ENCODE measurements at places on chromosomes 7 and 10.

- DNase-seq, result no peak
These were observed 38.8 kb upstream of the SHH start for GRCh38 chr7:155850766-155851678.

GRCh38 chr7:150947761-150948651 is 30.1 kb downstream of the KCNH2 start:
- no peak for DNase-seq

GRCh38 chr10:110916554-110917346 is 2.2 kb downstream of the BBIP1 start:
- no peak for DNase-seq

- no peak for DNase-seq
These were observed 202.5 kb upstream of the SHH start for GRCh38 chr7:156014808-156015207.

DNA sequence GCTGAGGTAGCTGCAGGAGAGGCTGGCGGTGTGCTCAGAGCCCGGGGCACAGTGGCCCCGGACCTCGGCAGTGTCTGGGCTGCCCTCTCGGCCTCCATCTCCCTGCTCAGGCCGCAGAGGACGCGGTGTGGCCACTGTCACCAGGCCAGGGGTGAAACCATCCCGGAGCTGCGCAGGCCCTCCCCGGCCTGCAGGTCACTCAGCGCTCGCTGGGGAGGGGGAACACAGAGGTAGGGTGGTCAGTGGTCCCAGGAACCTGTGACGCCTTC is 49.8 kb upstream of the DAGLB start:
- no peak for DNase-seq

DNA sequence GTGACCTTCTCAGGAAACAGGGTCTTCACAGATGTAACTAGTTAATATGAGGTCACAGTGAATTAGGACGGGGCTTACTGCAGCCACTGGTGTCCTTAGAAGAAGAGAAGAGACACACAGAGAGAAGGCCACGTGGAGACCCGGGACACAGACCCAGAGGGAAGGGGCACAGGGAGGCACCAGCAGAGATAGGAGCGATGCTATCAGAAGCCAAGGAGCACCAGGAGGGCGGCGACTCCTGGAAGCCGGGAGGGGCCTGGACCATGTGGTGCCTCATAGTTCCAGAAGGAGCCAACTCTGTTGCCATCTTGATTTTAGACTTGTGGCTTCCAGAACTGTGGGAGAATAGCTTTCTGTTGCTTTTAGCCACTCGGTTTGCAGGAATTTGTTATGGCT is 505.9 kb downstream of the TCERG1L start:
- no peak for DNase-seq

DNA sequence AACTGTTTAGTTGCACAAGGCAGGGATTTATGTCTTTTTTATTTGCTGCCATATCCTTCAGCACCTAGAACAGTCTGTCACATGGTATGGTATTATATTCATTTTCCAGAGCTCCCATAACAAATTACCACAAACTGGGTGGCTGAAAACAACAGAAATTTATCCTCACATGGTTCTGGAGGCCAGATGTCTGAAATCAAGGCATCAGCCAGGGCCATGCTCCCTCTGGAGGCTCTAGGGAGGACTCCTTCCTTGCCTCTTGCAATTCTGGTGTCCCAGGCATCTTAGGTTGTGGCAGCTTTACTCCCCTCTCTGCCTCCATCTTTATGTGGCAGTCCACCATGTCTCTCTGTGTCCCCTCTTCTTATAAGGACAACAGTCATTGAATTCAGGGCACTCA is 43.1 kb downstream of the MET start:
- DNase-seq, result no peak

DNA sequence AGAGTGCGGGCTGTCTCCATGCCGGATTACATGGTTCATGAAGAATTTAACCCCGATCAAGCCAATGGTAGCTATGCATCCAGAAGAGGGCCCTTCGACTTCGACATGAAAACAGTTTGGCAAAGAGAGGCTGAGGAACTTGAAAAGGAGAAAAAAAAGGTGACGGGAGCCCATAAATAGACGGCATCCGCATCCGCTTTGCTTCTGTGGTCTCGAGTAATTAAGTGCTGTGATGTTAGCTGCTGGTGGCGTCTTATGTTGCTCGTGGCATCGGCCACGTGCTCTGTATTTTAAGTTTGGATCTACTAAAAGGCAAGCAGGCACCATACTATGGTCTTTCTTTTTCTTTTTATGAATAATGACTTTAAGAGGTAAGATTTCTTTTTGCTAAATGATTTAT is 11.1 kb downstream of the C7orf57 start:
- no peak for DNase-seq

GRCh38 chr10:111392159-111392558 is 315.3 kb downstream of the ADRA2A start:
- DNase-seq, result no peak

DNA sequence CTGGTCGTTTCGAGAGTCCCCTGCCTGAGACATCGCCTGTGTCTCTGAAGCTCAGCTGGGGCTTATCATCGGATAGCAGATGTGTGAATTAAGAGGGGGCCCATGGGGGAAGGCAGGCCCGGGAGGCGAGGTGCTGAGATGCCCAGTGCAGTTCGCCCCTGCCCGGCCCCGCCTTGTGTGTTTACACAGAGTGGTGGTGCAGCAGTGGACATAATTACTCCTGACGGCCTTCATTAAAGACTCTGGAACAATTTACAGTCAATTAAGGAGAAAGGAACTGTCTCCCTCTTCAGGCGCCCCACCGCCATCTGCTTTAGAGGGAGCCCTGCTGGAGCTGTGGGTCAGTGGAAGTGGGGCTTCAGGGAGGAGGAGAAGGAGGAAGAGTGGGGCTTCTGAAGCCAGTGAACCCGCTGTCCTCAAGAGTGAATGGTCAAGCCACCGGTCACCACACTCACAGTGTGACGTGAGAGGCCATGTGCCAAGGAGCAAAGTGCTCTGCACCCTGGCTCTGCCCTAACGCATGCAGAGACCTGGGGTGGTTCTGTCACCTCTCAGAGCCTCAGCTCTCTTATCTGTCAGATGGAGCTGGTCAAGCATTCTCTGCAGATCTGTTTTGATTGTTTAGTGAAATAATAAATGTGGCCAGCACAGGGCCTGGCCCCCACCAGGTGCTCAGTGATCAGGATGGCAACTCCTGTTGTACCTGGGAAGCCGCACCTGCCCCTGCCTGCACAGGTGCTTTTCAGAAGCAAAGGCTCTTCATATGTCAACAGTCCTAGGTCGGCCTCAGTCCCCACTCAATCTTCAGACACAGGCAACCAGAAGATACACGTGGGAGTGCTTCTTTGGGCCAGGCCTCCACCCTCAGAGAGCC is 65.6 kb downstream of the CDH23 start:
- no peak for DNase-seq

DNA sequence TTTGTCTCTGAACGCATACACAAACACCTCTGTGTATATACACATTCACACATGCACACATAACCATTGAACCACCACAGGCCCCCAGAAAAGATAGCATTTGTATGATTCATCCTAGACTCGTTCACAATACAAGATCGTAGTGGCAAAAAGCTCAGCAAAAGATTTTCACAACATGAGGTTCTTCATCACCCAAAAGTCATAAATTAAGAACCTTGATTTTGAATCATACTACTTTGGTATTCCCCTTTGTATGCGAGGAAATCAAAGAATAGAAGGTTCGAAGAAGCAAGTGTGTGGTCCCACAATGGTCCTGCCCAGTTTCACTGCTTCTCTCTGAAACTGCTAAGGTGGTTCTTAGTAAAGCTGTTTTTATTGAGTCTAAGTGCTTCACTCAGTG is 200.7 kb downstream of the CELF2 start:
- peak; percentile 44 for DNase-seq

DNA sequence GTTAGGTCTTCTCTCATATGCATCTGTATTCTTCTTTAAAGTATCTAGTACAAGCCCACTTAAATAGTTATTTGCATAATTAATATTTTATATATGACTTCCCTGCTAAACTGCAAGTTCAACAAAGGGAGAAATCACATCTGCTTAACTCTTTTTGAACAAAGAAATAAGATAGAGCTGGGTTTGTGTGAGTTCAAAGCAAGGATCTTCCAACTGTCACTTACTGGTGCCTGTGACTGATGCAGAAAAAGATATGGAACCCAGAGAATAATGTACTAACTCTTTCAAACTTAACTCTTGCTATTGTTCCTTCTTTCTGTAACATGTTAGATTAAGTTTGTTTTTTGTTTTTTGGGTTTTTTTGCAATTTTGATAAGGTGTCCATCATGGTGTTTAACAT is 71.3 kb upstream of the SP4 start:
- DNase-seq, result no peak

DNA sequence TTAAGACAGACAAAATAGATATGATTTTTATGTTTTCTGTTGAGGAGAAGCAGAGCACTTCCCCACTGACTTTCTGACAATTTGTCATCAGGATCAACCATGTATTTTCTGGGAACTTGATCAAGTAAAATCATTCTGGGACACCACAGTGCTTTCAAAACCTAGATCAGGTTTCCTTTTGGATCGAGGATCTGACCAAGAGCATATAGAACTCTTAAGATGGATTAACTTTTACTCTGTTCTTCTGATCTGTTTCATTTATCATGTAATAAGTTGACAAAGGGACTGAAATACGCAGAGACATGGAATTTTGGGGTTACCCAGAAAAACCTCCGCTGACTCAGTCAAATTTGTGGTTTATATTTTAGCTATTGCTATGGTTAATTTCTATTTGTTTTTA is 136.0 kb upstream of the WNT16 start:
- no peak for DNase-seq

GRCh38 chr10:5953676-5954075 is 23.7 kb downstream of the IL15RA start:
- DNase-seq, result no peak

- no peak for DNase-seq
These were observed 49.9 kb upstream of the CUX1 start for GRCh38 chr7:101767544-101767943.

- no peak for DNase-seq
These were observed 20.8 kb upstream of the CDK1 start for GRCh38 chr10:60757420-60757895.

DNA sequence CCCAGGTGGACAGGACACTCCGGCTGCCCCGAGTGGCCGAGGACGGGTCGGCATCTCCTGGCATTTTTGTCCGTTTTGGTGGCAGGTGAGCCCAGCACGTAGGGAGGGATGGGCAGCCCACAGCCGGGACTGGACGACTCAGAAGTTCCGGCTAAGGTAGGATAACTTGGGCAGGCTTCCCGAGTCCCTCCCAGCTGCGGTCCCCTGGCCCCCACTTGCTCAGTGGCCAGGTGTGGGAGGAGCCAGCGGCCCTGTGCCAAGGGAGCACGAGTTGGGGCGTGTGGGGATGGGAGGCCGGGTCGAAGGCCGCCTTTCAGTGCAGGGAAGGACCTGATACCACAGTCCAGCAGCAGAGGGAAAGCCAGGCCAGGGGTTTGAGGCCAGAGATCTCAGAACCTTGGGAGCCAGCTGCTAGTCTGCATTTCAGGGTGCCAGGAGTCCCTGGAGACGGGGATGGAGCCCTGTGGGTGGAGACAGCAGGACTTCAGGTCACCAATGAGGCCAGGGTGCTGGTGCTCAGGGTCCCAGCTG is 58.5 kb downstream of the PWWP2B start:
- no peak for DNase-seq

GRCh38 chr7:47186316-47186715 is 395.6 kb downstream of the TNS3 start:
- DNase-seq, result no peak

- DNase-seq, result no peak
These were observed 344.6 kb upstream of the AOAH start for GRCh38 chr7:37068902-37069301.

GRCh38 chr7:128940494-128941322 is 3.0 kb downstream of the IRF5 start:
- no peak for DNase-seq

DNA sequence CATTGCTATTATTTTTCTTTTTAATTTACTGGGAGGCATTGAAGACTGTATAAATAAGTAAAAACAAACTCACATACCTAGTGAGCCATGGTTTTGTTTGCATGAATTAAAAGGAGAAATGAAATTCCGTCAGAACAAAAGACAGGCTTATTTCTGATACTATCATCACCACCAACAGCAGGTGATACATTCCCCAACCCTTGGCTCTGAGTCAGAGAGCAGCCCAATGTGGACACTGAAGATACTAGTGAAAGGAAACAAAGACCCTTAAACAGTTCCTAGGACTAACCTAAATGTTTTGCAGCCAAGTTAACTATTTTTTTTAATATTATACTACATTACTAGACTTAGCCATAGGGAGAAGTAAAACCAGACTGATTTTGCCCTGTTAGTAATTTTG is 31.6 kb downstream of the CHRM2 start:
- DNase-seq, result no peak

DNA sequence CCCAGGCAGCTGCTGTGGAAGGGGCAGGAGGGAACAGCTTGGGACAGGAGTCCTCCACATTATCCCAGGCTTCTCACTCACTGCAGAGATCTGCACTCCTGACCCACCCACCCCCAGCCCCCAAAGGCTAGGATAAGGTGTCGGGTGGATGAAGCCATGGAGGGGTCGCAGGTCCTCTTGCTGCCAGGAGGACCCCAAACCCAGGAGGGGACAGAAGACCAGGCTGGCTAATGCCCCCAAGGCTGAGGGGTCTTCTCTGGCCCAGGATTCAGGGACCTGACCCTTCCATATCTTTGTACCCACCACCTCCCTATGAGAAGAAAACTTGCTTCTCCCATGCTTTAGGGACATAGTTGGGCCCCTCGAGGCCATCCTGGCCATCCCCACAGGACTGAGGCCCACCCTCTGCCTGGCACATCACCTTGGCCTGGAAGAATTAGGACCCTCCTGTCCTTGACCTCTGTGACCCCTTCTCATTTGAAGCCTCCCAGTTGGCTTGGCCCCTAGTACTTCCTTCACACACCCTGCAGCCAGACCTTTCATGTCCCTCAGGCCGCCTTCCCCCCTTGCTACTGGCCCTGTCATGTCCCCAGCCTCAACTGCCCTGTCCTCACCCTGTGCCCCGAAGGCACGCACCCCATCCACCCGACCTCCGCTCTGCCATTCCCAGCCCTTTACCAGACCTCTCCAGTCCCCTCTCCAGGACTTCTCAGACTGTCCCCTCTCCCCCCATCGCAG is 21.6 kb downstream of the KCNH2 start:
- DNase-seq, result no peak

- peak; percentile 29 for DNase-seq
These were observed 1.3 kb downstream of the CYTH3 start for GRCh38 chr7:6271060-6271658.

GRCh38 chr10:68594405-68594804 is 34.3 kb downstream of the TET1 start:
- no peak for DNase-seq

GRCh38 chr10:12394241-12395033 is 45.1 kb downstream of the CAMK1D start:
- no peak for DNase-seq

All from stimulated activated naive CD4-positive, alpha-beta T cell treated with Interleukin-2 at 50 U/mL for 16 hours (primary cell).